ENCODE measurements at places on chromosomes 4 and X. TPM values are rescaled to one million over a fixed set of nuclear protein-coding genes. Genes with fewer than 3 reads are reported as not detected.

CDX4 gene
- not detected for total RNA-seq

KDR gene
- total RNA-seq = 0.15 TPM

EOLA2 gene
- total RNA-seq = 50.2 TPM

CHIC2 gene
- 7.2 TPM for total RNA-seq

GPR173 gene
- not detected for total RNA-seq

KIT gene
- 0.02 TPM for total RNA-seq

SHROOM3 gene
- 17.3 TPM for total RNA-seq

EXOC1L gene
- total RNA-seq = not detected

SHISA3 gene
- total RNA-seq = not detected

TCEAL2 gene
- not detected for total RNA-seq

CT47B1 gene
- total RNA-seq = not detected

SSX4 gene
- total RNA-seq = not detected

SMIM43 gene
- 0.33 TPM for total RNA-seq
